ENCODE measurements at places on chromosomes 3 and 15. TPM values are rescaled to one million over a fixed set of nuclear protein-coding genes. Genes with fewer than 3 reads are reported as not detected.

DNA sequence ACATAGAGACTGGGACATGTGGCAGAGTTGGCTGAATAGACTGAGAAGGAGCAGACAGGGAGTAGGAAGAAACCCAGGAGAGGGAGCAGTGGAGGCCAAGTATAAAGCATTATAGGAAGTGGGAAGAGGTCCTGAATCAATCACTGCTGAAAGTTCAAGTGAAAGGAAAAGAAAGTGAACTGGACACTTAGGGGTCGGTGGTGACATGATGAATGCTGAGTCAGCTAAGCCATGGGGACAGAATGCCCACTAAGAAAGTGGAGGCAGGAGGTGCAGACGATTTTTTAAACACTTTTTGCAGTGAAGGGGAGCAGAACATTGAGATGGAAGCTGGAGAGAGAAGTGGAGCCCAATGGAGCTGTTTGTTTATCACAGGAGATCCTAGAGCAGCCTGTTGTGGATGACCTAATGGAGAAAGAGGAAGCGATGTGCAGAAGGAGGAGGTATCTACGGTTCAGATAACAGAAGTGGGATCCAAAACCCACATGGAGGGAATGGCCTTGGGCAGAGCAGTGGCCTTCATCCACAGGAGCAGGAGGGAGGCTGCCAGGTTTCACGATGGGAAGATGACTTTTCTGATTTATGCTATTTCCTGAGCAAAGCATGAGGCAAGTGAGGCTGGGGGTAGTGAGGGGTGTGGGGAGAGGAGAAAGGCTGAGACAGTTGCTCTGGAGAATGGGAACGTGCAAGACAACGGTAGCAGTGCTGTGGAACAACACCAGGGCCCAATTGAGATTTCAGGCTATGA is 208.2 kb downstream of the RPLP1 start:
- no peak for DNase-seq

DNA sequence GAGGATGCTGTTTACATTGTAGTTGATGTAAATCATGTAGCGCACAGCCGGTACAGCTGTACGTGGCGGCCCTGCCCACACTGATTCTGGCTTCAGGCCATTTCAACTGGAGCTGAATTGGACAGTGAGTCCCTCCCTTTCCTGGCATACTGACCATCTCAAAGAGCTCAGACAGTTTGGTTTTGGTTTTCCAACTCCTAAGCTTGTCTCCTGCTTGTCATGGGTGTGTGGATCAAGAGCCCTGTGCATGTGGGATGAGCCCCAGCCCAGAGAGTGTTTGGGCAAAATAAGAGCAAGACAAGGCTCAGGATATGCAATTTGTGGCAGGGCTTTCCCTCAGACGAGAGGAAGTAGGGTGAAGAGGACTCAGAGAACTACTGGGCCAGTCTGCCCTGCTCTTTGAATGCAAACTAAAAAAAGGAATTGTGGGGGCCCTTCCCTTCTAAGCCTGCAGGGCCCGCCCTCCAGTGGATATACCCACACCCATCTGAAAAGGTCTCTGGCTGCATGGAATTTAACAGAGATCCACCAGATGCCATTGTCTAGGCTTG is 13.3 kb downstream of the ITGA11 start:
- peak; percentile 46 for DNase-seq

DNA sequence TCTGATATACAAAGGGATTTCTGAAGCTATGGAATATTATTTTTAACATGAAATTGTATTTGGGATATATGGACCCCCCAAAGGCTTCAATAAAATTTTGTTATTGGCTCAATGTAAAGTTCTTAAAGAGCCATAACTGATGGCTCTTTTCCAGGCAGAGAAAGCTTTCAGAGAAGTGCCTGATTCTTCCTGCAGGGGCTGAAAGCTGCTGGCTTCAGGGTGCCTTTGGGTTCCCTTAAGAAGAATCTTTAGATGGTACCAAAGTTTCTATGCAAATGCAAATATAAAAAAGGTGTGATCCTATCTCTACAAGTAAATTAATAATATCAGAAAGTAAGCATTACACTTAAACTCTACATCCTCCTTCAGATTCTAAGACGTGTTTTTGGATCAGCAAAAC is 72.6 kb downstream of the NR2F2 start:
- no peak for DNase-seq

DNA sequence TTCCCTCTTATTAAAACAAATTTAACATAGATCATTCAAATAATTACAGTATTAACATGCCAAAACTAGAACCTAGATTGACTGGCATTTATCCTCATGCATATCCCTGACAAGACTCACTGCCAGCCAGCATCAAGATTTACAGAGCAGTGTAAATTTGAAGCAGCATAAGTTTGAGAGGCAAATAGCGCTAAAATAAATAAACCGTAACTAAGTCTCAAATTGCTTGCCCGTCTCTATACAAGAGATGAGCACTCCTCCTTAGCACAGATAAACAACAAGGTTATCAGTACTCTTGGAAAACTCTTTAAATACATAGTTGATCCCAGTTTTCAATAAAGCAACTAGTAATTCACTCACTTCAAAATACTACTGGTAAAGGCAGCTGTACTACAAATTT is 29.6 kb downstream of the MSL2 start:
- DNase-seq: no peak

DNA sequence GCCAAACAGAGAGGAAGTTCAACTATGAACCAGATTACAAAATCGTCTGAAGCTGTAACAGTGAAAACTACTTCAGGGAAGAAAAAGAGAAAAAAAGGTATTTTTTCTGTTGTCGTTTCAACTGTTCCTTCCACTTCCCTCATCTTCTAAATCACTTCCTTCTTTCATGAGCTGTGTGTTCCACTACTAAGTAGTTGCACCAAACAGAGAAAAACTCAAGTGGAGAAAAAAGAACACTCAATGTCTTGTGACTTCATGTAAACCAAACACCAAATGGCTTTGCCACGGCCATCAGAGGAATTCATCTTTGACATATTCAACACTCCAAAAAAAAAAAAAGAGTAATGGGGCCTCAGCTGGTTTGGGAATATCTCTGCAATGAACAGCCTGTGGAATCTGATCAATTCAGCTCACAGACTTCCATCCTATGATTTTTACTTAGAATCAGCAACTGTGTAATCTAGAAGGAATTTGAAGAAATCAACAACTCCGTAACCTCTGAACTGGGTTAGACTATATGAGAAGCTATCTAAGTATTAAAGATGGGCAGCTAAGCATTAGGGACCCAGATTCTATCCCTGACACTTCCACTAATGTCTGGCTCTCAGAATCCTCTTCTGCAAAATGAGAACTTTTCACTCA is 47.5 kb upstream of the RNF7 start:
- DNase-seq: no peak

DNA sequence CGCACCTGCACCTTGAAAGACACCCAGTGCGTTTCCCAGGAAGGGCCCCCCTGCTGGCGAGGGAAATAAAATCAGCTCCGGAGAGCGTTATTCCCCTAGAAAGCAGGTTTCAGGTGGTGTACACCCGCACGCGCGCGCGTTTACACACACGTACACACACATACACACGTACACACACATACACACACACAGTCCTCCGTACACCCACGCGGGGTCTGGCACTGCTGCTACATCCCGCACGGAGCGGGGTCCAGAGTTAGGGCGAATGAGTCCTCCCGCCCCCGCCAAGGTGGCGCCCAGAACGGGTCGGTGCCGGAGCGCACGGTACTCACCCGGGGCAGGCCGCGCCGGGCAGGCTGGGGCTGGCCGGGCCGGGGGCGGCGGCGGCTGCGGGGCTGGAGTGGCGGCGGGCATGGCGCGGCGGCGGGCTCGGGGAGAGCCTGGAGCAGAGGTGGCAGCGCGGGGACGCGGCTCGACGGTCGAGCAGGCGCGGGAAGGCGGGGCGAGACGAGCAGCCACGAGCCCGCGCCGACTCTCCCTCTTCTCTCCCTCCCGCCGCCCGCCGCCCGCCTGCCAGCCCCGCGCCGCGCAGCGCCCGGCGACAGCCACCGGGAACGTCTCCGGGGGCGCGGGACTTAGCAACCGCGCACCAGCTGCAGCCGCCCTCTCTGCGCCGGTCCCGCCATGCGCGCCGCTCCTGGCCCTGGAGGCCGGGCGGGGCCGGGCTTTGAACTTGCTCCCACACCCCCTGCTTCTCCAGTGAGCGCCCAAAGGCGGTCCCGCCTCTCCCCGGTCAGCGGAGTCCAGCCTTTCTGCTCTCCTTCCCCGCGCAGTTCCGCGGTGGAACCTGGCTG is at the start of gene DCLK3:
Gene DCLK3 (minus strand): TSS at position 704 of the 854 bp plus-strand sequence. CDS start 290 bp downstream, at position 414.
- DNase-seq: no peak

DNA sequence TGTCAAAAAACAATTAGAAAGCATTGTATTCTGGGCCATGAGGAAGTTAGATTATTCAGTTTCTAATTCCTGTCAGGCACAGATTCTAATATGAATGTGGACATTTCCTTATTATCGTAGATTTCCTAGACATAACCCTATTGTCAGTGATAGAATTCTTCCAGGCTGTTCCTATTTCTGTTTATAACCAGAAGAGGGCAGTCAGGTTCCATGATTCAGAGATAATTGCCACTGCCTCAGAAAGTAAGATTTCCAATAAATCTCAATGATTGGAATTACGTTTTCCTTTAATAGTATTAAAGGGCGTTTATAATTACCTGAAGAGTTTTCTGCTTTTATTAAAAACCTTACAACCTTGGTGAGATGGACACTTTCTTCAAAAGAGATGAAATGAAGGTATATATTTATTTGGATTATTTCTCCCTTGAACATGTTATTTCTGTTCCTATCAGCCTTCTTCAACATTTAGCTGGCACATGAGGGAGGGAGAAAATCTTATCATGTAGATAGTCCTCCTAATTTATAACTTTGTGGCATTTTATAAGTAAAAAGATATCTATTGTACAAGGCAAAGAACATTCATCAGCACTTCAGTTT is 439.2 kb downstream of the MCTP2 start:
- DNase-seq: peak; percentile 44

DNA sequence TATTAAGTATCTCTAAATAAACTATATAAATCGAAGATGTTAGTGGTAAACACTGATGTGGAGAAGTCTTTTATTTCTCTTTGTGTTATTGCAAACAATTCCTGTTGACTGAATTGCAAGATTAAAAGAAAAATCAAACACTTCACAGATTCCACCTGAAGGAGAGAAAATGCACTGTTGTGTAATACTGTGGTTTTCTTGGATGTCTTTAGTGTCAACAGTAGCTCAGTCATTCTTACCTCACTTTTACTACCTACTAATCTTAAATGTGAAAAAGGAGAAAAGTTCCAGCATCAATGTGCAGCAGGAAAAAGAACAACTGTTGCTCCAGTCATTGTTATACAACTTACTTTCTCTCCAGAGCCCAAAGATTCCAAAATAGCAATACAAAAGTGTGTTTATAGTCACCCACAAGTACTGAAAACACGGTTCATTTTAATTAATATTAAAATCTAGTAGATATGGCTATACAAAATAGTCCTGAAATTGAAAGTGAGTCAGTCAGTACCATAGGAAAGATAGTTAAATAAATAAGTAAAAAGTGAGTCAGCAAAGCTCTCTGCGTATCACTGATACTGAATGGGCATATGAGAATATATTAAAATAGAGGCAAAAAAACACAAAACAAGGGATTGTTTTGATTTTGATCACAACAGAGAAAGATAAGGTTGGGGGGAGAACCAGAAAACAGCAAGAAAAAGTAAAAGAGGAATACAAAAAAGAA is 90.5 kb upstream of the CSPG5 start:
- no peak for DNase-seq

Gene PCLAF
- 25.9 TPM for polyA plus RNA-seq

Gene CLRN1
- 0.19 TPM for polyA plus RNA-seq

Gene FAM174B
- 21.0 TPM for polyA plus RNA-seq

Gene PLAAT1
- 21.1 TPM for polyA plus RNA-seq

Gene BSN
- 1.4 TPM for polyA plus RNA-seq

Gene MYLK
- 23.9 TPM for polyA plus RNA-seq

Gene EPHA3
- polyA plus RNA-seq: 26.9 TPM

Data from hindlimb muscle (tissue), 1 donor.